Germinal center (tissue), 1 donor: ENCODE measurements at places on chromosomes 3 and 15.

- no peak for DNase-seq
These were observed 54.7 kb downstream of the NR2F2 start for GRCh38 chr15:96385195-96385594.

DNA sequence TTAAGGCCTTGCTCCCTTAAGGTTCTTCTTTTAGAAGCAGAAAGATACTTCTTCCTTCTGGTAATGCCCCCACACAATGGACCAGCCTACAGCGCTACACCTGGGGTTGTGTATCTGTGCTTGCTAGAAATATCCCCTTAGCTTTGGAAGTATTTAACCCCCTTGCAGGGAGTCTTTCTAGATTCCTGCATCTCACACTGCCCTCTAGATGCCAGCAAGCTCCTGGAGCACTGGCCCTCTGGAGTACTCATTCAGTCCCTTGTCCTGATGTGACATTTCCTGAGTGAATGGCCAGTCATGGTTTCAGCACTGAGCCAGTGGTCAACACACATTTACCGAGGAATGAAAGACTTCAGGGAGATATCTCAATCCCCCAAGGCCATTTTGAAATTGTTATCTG, 30.4 kb upstream of the RBP2 start:
- no peak for DNase-seq

- no peak for DNase-seq
These were observed 506.9 kb upstream of the NECTIN3 start for GRCh38 chr3:110564674-110565073.

GRCh38 chr3:120472121-120472844, 21.5 kb upstream of the FSTL1 start:
- no peak for DNase-seq
